Body of pancreas (tissue), 4 donors: ENCODE measurements at places on chromosomes 2 and 18.

DNA sequence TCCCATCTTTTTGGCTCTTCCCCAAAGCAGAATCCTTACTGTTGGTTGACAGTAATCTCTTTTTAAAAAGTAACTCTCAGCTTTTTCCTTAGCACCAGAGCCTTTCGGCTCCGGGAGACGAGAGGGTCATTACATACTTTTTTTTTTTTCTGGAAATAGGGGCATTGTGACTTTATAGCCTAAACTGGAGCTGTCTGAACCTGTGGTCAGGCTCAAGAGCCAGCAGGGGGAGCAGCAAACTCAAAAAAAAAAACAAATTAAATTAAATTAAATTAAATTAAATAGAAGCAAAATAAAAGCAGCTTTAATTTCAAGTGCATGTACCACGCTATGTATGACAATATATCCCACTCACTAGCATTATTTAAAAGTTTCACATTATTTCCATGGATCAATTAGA, 156.6 kb downstream of the DTNA start:
- DNase-seq: no peak

GRCh38 chr18:28287146-28287545, 110.2 kb upstream of the CDH2 start:
- no peak for DNase-seq

- DNase-seq: no peak
Measured at GRCh38 chr2:108932736-108933332, 56.2 kb downstream of the EDAR start.

- no peak for DNase-seq
Measured at GRCh38 chr2:153055182-153055581, 336.8 kb downstream of the ARL6IP6 start.

DNA sequence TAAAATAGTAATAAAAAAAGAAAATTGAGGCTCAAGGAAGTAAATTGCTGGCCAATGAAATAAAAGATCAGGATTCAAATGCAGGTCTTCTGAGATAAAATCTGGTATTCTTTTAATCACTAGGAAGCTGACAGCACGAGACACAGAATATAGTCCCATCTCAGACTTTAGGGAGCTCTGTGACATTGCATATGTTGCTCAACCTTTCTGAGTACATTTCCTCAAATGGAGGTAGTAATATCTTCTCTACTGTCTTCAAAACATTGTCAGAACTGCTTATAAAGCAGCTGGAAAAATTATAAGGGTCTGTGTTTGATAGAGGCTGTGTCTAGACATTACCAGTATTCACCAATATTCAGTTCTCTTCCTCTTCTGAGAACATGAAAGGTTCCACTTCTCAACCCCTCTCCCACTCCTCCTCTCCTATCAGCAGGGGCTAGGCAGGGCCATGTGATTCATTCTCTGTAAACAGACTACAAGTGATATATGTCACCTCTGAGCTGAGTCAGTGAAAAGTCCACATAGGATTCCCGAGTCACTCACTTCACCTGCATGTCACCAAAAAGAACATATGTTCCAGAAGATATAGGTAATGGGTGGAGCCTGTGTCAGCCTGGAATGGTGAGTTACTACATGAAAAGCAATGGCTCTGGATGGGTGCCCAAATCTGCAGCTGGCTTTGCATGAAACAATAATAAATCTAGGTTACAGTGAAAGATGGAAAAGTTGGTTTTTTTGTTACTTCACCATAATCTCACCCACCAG, 7.1 kb downstream of the KCNE4 start:
- peak; percentile 47 for DNase-seq

- no peak for DNase-seq
Measured at GRCh38 chr18:47113796-47114540, 36.3 kb downstream of the HDHD2 start.
